CD4-positive, alpha-beta memory T cell (primary cell): ENCODE measurements at places on chromosomes 2 and 18.

GRCh38 chr2:148021059-148021861 lies at the start of gene MBD5:
TSS of gene MBD5 (plus strand) at chr2:148021091.
- DNase-seq, result peak; percentile 88

DNA sequence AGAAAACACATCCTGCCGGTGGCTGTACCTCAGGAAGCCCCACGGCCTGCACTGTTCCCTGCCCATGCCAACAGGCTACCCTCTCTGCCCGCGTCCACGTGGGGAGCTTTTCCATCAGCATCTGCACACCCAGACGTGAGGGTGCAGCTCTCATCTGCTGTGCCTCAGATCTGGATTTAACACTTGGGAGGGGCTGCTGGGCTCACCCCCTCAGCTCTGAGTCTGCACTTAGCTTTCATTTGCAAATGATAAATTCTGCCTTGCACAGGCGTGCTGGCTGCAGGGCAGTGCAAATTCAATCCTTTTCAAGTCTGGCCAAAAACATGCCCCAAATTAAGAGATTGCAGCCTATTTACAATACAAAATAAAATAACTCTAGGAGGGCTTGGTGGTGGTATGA lies 245.7 kb downstream of the TWIST2 start:
- DNase-seq, result no peak

DNA sequence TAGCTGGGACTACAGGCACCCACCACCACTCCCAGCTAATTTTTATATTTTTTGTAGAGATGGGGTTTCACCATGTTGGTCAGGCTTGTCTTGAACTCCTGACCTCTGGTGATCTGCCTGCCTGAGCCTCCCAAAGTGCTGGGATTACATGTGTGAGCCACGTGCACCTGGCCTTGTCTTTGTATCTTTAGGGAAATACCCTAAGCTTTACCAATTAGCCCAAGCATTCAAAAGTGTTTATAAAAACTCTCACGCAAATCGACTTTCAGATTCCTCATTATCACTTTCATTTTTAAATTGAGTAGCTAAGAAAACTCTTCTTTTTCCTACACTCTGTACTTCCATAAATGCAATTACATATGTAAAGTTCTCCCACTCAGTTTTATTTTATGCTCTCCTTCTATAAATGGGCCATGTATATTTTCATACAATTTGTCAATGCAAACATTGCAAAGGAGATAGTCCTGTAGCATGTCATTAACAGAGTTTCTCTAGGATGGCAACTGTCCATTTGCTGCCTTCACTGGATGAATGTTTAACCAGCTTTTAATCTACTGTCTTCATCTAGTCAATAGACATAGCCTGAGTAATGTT lies 326.2 kb upstream of the LRATD1 start:
- DNase-seq, result no peak

DNA sequence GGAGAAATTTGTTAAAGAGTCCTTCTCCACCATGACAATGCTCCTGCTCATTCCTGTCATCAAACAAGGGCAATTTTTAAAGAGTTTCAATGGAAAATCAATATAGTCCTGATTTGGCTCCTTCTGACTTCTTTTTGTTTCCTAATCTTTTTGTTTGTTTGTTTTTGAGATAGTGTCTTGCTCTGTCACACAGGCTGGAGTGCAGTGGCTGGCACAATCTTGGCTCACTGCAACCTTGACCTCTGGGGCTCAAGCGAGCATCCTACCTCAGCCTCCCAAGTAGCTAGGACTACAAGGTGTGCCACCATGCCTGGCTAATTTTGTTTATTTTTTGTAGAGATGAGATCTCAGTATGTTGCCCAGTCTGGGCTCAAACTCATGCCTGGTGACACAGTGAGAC lies 58.3 kb downstream of the BMPR2 start:
- DNase-seq, result no peak

DNA sequence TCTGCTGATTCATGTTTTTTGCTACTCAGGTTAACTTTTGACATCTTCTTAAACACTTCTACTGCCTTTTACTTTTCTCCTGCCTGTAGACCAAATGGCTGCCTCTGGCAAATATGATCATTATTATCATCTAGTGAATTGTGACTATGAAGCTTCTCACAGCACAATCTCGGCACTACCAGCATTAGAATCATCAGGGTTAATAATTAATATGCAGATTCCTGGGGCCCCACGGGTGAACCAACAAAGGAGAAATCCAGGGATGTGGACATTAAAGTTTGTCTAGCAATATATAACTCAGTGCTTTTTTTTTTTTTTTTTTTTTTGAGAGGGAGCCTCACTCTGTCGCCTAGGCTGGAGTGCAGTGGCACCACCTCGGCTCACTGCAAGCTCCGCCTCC lies 136.1 kb downstream of the SPOPL start:
- DNase-seq, result no peak

DNA sequence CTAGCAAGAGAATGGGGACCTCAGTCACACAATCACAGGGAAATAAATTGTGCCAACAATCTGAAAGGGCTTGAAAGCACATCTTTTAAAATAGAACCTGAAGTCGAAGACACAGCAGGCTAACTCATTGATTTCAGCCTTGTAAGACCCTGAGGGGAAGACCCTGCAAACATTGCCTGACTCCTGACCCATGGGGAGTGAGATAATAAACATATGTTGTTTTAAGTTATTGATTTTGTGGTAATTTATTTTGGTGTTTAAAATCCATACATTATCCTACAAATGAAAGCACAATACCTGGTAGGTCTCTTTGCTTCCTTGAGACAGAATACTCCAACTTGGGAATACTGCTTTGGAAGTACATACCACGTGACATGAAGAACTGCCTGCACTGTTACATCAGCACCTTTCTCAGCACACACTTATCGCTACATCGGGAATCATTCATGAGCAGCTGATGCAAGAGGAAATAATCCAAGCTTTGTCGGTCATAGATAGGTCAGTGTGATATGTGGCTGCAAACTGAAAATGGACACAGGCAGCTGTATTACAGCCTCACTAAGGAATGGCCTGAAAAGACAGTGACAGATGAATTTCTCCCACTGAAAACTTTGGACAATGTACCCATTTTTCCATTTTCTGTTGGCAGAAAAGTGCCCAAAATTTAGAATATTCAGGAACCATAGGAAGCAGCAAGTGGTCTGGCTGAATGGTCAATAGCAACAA lies 494.5 kb upstream of the MAP2 start:
- no peak for DNase-seq

DNA sequence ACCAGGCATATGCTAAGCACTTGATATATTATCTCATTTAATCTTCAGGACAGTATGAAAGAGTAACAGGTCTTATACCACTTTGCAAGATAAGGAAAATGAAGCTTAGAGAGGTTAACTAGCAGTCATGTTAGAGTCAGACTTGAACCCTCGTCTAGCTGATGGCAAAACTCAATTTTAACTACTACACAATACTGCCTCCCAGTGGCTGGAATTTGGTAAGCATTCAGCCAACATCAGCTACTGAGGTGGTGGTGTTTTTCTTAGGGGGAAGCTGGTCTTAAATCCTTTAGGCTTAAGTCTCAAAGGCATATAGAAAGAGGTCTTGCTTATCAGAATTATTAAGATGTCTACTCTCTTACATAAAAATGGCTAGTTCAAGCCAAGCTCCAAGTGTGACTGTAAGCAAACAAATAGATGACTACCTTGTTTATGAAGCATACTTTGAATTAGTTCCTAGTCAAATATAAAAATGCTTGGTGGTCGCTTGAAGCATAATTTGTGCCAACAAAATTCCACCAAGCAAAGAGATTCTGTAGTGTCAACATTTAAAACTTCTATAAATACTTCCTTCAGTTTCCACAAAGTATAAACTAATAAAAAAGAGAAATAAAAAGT lies 325.4 kb upstream of the FIGN start:
- DNase-seq, result no peak

DNA sequence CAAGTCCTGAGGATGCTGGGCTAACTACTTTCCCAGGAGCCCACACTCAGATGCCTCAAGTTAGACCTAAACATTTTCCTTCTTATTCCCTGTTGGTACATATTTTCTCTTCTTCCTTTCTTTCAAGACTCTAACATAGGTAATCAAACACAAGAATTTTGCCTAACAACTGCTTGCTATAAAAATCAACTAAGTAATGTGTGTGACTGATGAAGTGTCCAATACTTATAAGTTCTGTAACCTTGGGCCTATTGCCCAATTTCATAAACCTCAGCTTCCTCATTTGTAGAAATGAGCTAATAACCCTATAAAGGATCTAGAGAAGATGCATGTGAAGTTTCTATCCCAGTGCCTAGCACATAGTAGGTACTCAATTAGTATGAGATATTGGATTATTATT lies 31.6 kb upstream of the PIK3C3 start:
- no peak for DNase-seq

DNA sequence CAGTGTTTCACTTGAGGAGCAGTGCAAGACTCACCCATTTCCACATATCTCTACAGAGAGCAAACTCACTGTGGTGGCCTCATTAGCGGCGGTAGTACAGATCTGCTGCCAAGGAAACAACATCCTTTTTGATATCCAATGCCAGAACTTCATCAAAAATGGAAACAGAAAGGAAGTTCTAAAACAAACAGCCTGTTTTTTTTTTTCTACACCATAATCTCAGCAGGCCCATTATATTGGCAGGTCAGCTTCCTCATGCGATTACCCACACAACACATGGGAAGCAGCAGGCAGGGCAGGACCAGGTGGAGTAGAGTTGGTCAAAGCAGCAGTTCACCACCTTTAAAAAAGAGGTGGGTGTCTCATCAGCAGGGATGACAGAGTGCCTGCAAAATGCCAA lies 678.9 kb upstream of the CELF4 start:
- no peak for DNase-seq

DNA sequence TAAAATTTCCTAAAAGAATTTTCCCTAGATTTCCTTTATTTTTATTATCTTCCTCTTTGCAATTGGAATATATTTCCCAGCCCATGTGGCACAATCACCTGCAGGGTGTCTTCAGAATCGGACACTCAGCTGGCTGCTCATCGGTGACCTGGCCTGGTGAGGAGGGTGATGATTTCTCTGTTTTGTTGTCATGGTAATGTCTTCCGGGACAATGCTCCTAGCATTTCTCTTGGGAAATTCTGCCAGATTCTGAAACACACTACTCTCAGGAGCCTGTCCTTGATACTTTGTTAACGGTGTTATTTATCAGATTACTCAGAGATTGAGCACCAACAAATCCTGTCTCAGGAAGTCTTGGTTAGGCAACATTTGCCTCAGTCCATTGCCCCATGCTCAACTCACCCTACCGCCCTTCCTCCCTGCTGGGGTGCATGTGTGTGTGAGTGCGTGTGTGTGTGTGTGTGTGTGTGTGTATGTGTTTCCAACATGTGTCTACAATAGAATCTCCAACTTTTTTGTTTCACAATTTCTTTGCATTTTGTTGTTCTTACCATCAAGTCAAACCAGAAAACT lies 70.3 kb downstream of the MYT1L start:
- no peak for DNase-seq

GRCh38 chr18:76142611-76143010 lies 352.4 kb downstream of the ZNF516 start:
- DNase-seq, result no peak

DNA sequence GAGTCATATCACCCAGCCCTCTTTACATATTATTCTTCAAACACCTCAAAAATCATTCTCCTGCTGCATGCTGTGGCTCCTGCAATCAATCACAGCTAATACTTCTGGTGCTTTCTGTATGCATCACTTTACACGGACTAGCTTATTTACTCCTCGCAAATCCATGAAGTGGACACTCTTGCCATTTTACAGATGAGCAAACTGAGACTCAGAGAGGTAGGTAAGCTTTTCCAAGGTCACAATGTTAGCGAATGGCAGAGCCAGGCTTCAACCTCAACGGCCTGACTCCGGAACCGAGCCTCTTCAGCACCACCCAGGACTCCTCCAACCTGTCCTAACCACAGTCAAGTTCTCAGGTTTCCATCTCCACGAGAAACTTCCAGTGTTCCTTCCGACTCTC lies 36.8 kb downstream of the TCF4 start:
- DNase-seq, result no peak

- DNase-seq, result peak; percentile 35
These were observed 10.9 kb downstream of the TRIP12 start for GRCh38 chr2:229910832-229911412.

- no peak for DNase-seq
These were observed 191.0 kb upstream of the LRP1B start for GRCh38 chr2:142321706-142322280.

- no peak for DNase-seq
These were observed 218.4 kb upstream of the FN1 start for GRCh38 chr2:215654148-215654819.

DNA sequence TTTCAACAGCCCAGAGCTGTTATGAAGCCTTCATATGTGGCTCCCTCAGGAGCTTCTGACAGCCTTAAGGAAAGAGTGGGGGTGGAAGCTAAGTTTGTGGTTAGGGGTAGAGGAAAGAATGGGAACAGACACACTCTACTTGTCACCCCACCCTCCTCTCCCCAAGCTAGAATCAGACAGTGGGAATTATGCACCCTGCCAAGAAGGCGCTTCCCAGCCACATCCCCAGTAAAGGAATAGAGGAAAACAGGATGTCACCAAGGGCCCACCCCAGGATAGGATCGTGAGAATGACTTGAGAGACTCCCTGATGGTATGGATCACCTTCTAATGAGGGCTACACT lies 32.4 kb upstream of the EML4 start:
- no peak for DNase-seq

- no peak for DNase-seq
These were observed 246.0 kb upstream of the CXCR4 start for GRCh38 chr2:136363900-136364299.

DNA sequence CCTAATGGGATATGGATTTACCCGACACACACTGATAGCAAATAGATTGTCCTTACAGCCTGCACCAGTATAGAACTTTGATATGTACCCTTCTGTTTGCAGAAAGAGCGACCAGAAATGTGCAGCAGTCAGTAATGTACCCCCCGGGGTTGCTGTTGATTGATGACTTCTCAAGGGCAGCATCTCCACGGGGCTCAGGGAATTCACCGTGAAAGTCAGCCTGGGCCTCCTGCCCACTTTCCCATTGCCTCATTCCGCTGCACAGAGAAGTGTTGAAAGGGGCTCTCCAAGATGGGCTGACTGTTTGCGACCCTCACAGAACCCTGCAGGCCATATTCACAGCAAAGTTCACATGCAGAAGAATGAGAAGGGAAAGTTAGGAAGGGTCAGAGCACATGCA lies 241.3 kb downstream of the PRKCE start:
- DNase-seq, result no peak

DNA sequence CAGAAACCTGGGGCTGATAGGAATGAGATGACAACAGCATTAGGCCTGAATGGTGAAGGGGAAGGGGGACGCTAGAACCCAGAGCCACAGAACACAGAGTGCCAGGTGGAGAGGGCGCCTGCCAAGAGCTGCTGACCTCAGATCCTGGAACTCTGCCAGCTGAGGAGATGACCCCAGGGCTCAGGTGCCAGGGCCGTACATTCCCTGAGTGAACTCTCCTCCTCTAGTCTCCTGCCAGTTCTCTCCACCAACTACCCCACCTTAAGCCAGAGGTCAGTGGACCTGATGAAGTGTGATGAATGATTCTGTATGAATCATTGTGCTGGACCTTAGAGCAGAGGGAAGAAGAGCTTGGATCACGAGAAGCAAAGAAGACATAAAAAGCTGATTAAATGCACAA lies 1582.2 kb upstream of the ACVR2A start:
- no peak for DNase-seq

- DNase-seq, result no peak
These were observed 737.9 kb upstream of the SALL3 start for GRCh38 chr18:78241535-78242253.

GRCh38 chr2:212549941-212550340 lies 11.3 kb upstream of the ERBB4 start:
- no peak for DNase-seq
